ENCODE measurements at places on chromosomes 13 and 19.

- no peak for DNase-seq
Measured at GRCh38 chr13:94154367-94154766, 325.1 kb downstream of the DCT start.

DNA sequence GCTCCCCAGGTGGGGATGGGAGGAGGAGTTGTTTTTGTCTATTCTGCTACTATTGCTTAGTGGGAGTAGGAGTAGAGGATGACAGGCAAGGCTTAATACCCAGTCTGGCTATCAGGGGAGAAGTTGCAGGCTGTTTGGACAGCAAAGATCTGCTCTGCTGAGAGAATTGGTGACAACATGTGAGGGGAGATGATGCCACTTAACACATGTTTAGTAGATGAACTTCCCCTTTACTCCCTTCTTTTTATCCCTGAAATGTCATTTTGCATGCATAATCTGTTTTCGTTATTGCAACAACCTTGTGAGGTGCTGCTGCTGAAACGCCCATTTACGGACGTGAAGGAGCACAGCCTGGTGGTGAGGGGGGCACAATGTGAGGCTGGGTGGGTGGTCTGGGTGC is 3.0 kb upstream of the CYP4F12 start:
- DNase-seq: no peak

- no peak for DNase-seq
Measured at GRCh38 chr13:41411522-41411921, 45.8 kb upstream of the RGCC start.

- DNase-seq: no peak
Measured at GRCh38 chr13:66774046-66774445, 456.1 kb downstream of the PCDH9 start.

- no peak for DNase-seq
Measured at GRCh38 chr13:67123165-67123564, 107.0 kb downstream of the PCDH9 start.

DNA sequence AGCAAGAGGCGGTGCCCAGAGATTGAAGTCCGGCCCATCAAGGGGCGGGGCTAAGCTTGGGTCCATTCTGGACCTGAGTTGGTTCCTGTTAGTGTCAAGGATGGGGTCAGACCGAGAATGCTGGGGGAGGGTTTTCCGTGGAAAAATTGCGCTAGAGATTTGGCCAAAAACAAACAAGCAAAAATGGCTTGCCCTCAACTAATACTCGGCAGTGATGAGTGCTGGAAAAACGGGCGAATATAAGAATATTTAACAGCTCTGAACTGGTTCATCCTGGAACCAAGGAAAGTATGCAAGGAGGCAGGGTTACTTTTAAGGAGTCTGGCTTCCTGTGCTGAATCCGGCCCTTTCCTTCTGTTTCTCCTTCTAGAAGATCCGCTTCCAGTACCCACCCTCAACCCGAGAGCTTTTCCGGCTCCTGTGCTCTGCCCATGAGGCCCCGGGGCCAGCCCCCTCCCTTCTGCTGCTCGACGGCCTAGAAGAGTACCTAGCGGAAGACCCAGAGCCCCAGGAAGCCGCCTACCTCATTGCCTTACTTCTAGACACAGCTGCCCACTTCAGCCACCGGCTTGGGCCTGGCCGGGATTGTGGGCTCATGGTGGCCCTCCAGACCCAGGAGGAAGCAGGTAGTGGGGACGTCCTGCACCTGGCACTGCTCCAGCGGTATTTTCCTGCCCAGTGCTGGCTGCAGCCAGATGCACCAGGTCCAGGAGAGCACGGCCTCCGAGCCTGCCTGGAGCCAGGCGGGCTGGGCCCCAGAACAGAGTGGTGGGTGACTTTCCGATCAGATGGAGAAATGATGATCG is 880 bp downstream of the SWSAP1 start:
- DNase-seq: peak; percentile 61

DNA sequence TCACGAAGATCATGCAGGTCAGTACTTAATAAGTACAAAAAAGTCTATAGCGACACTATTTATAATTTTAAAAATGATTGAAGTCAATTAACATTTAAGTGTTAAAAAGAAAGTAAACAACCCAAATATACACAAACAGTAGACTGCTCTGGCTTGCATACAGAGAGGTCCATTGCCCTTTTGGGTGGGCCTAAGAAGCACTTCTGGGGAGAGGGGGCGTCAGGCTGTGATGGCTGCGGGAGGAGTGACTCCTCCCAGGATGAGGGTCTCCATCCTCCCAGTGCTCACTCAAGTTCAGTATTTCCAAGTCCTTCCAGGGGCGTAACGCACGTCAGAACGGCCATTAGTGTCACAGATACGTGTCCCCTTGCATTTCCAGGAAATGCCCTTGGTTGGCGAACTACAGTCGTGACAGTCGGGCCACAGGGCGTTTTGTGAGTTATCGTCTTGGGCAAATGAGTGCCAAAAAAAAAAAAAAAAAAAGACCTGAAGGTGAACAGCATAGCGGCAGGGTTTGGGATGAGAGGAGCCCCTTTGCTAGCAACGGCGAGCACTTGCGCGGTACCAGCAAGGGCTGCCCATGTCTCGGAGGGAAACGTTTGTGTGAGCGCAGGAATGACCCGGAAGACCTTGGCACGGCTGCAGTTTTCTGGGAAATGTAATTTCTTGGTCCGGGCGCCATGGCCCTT is at the start of gene SCGB2B2:
Gene SCGB2B2 (minus strand): TSS at position 463 of the 689 bp plus-strand sequence. CDS start 82,596 bp downstream, outside the sequence.
- DNase-seq: peak; percentile 93

DNA sequence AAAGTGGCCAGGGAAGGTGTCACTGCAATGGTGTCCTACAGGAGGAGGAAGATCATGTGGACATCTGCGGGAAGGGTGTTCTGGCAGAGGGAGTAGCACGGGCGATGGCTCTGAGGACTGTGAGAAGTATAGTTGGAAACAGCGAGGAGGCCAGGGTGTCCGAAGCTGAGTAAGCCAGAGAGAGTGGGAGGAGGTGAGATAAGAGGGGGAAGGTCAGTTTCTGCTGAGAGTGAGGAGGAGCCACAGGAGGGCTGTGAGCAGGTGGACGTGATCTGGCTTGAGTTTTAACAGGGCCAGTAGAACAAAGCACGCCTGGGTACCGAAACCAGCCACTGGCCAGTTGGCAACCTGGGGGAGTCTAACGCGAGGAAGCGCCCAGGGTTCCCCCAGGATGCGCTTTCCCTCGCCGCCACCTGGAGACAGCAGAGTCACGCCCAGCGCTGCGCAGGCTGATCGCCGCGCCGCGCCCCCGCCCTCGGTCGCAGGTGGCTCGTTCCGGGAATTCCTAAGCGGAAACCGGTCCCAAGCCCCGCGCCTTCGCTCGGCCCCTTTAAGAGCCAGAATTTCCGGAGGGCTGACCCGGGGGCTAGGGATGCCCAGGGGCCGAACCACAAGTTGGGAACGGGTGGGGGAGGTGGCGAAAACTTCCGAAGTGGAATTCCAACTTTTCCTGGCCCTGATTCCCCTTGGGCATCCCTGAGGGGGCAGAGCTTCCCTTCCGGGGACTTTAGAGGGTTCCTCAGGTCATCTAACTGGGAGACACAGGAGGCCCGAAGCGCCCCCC is 1.1 kb upstream of the LSR start:
- no peak for DNase-seq

DNA sequence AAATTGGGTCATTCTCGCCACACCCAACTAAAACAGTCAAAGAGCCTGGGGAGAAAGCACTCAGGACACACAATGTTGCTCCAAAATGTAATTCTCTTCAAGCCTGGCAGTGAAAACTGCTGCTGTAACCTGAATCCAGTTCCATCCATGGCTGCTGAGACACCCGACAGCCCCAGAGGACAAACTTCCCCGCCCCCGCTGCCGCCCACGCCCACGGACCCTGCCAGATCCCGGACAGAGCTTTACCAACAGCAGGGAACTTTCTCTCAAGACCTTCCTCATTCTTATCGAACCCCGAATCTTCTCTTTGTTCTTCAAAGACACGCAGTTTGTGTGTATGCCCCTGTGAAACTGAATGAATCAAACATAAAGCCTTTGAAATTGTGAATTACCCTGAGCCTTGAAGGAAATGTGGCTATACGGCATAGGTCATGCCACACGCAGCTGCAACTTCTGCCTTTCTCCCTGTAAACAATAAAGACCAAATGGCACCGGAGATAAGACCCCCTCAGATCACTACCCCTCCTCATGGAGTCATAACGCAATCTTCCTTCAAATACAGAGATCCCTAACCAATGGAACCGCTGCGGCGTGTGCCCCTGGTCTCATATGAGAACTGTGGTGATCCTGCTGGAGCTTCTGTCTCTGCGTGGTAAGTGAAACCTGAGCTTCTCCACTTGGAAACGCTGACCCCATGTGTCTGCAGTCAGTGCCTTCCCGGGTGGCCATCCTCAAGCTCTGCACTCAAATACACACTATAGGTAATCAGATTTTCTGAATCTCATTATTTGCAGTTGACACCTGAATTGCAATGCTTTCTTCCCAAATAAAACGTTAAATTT is 4.8 kb upstream of the LAMP1 start:
- peak; percentile 7 for DNase-seq

- no peak for DNase-seq
Measured at GRCh38 chr19:32800754-32801153, 68.8 kb downstream of the SLC7A9 start.

- DNase-seq: peak; percentile 53
Measured at GRCh38 chr19:14433554-14434501, 722 bp downstream of the PKN1 start.

DNA sequence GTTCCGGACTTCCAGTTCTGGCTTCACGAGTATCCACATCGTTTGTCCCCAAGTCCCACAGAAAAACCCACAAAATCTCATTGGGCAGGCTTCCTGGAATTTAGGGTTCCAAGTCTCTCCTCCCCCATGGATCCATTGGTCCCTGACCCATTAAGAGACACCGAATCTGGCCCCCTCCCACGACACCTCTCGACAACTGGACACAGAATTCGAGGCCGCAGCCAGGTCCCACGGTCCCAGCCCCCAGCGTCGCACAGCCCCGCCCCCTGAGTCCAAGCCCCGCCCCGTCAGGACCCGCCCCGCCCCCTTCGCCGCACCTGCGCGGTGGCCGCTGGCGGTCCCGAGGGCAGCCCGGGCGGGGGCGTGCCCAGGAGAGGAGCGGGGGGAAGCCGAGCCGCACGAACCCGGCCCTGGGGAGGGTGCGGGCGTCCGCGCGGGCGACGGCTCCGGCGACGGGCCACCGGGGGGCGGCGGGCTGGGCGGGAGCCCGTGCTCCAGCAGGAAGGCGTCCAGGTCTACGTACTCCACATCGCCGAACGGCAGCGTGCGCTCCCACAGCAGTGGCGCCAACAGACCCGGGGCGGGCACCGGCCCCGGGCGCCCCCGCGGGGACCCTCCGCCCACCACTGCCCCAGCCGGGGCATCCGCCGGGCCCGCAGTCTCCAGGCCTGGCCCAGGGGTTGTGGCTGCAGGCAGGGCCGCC is 1.8 kb downstream of the DBP start:
- DNase-seq: peak; percentile 58

DNA sequence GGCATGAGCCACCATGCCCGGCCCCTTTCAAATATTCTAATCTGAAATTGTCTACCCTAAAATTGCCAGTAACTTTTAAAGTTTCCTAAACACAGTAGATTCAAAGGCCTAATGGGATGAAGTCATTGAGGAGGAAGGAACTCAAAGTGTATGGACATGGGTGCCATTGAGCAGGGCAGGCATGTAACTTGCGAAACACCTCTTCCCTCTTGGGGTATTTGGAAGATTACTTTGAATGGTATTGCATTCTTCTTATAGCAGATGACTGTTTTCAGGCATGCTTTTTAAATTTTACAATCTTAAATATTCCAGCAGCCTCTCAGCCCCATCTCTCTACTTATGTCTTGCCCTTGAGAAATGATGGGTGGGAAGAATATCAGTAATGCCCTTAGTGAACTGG is 21.0 kb downstream of the TM9SF2 start:
- no peak for DNase-seq

- no peak for DNase-seq
Measured at GRCh38 chr19:35641515-35642151, at the start of gene ETV2. Gene ETV2, plus strand, starts transcription at chr19:35641745. Its CDS starts 716 bp downstream, at chr19:35642461.

GRCh38 chr19:38952395-38953165 is 21.8 kb downstream of the MRPS12 start:
- peak; percentile 24 for DNase-seq

- no peak for DNase-seq
Measured at GRCh38 chr13:112815871-112816270, 126.0 kb downstream of the ATP11A start.

DNA sequence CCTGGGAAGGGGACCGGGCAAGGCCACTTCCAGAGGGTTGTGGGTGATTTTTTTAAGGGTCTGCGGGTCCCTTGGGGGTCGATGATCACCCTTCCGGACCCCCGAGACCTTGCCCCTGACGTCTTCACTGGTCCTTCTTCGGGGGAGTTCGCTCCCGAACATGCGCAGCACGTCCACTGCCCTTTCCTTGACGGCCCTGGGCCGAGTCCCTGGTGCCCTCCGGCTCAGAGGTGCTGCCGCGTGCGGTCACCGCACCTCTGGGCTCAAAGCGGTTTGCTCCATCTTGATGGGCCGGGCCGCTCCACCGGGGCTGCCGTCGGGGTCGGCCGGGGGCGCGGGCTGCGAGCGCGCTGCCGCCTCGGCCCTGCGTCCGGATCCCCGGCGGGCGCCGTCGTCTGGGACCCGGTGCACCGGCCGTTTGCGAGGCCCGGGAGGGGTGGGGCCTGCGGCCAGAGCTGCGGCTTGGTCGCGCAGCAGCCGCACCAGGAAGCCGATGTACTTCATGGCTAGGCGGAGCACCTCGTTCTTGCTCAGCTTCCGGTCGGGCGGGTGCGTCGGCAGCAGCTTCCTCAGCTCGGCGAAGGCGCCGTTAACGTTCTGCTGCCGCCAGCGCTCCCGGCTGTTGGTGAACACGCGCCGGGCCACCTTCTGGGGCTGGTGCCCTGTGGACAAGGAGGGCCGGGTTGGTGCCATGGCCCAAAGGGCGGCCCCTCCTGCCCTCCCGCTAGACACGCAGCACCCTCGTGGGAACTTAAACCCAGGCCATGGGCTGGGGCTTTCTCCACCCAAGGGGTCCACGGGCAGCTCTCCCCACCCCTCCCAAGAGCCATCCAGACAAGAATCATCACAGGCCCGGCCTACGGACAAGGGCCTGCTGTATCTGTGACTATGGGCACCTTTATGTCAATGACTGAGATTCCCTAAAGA is 3.3 kb downstream of the LYL1 start:
- no peak for DNase-seq

DNA sequence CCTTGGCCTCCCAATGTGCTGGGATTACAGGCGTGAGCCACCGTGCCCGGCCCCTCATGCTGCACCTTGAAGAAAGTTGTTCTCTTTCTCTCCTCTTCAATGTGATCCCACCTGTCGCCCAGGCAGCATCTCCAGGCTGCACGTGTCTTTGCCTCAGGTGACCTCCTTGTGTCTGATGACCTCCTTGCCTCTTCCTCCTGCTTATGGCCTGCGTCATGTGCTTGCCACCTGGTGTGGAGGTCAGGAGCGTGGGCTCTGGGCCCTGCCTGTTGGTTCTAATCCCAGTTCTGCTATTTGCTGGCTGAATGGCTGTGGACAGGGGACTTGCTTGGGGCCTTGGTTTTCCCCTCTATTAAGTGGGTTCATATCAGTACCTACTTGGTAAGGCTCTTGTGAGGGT is 6.3 kb downstream of the BICRA start:
- no peak for DNase-seq

GRCh38 chr13:37138926-37139325 is 33.5 kb upstream of the CSNK1A1L start:
- no peak for DNase-seq

- no peak for DNase-seq
Measured at GRCh38 chr19:2495130-2495641, 19.3 kb downstream of the GADD45B start.
